Panc1 (cell line): ENCODE measurements at places on chromosomes 2 and 18.
A peak's percentile ranks its signal among the peaks of the same experiment; 100 is the strongest.

DNA sequence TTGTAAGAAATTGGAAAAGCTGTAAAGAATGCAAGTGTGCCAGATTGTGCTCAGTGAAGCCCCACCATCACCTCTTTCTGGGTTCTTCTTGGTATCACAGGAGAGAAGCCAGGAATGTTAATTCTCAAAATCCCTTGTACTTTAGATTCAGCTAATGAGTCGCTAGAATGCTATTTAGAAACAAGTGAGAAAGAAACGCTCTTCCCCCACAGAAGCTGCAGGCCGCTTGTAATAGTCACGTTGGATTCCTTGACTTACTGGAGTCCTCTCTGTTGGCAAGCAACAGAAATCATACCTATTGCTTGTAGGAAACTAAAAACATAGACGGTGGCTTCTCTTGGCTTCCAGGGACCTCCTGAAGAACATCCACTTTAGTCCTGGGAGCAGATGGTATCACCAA, 375.6 kb upstream of the LRATD1 start:
- DNase-seq: no peak

GRCh38 chr18:61541673-61542072, 208.4 kb downstream of the CDH20 start:
- no peak for DNase-seq

- no peak for DNase-seq
These were observed 794 bp downstream of the DLX2 start for GRCh38 chr2:172101821-172102390.

DNA sequence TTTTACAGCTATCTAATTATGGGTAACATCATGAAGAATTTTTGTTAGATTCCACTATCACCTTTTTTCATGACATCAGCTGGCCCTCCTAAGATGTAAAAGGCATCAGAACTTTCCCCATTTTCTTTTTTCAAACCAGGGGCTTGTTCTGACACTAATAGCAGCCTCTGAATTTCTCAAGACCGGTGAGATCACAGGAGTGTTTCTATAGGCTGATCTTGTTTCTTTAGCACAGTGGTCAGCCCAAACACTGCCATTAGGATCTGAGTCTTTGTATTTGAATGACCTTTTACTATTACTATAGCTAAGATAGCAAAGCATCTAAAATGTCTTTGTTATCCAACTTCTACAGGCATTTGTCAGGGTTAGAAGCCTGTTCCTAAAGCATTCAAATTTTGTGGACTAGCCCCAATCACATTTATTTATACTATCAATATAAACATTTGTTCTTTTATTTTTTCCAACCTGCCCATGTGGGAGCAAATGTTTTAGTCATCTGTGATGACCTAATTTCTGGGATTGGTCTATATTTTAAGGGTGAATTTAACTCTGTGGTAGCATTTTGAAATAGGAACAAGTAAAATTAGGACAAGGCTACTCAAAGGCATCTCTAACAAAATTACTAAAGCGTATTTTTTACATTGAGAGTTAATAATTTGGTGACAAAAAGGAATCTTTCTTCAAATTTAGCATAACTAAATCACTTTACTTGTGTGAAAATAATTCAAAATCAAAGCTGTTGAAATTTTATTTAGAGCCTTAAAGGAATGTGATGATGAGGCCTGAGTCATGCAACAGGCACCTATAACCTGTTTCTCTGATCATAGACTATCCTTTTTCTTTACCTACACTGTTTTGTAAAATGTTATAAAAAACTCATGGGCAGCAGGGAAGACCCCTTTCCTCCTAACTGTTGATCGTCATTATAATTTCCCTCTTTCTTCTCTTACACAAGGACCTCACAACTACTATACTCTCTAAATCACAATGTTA, 39.3 kb downstream of the ZAP70 start:
- no peak for DNase-seq

- peak; percentile 66 for DNase-seq
These were observed 88.8 kb downstream of the VIT start for GRCh38 chr2:36785179-36785795.
